ENCODE measurements at places on chromosomes 7 and 10.

GRCh38 chr10:64444163-64444562 is 923.0 kb downstream of the REEP3 start:
- DNase-seq = no peak

DNA sequence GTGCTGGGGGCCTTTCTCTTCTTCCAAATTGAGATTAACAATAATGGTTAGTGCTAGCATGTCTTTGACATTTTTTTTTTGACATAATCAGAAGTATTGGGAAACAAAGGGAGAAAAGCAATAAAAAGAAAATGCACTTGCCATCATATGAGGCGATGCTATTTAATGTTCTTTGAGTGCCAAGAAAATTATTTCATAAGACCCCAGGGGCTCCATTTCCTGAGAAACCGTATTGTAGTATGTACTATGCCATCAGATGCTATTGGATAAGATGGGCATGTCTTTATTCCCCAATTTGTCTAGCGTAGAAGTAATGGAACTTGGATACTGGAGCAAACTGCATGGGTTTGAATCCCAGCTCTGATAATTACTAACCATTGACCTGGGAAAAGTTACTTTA is 408.9 kb downstream of the ADRA2A start:
- no peak for DNase-seq

GRCh38 chr10:63707254-63707910 is 186.2 kb downstream of the REEP3 start:
- DNase-seq = peak; percentile 84

DNA sequence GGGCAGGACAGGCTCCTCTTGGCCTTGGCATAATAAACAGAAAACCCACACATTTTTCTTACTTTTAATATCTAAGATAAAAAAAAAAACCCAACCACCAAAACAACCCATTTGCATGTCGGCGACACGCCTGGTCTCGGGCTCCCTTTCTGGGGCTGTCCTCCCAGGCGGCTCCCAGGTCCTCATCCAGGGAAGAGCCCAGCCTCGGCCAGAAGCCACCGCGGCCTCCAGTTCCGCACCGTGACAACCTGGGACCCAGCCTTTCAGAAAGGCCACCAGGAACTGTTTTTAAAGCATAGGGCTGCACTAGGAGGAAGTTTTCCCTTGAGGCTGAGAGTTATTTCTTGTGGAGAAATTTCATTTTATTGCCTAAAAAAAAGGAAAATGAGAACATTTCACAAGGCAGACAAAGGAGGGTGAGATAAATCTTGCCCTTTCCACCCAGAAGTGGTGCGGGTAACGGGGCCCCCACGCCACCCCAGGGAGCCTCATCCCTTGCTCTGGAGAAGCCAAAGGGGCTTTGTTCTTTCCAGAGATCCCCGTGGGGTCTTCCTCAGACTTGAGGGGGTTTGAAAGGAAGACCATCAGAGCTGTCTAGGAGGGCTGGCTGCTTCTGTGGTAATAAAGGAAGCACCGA is 39.2 kb upstream of the MKRN1 start:
- DNase-seq = no peak

- no peak for DNase-seq
Measured at GRCh38 chr7:24871770-24872169, 108.2 kb downstream of the OSBPL3 start.

- DNase-seq = no peak
Measured at GRCh38 chr7:105985672-105986215, 22.7 kb downstream of the CDHR3 start.

DNA sequence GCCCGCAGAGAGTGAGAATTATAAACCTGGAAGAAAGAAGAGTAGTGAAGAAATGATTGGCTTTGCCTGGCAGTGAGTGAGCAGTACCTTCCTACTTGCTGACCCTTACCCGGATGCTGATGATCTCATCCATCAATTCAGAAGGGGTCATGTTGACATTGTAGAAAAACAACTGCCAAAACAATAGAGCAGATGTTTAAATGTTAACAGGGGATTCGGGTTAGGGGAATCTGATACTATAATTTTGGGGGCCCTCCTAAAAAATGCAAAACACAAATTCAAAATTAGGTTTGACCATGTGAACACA is 78.1 kb downstream of the MYOF start:
- DNase-seq = no peak
